ENCODE measurements at places on chromosomes 4 and X.

- no peak for DNase-seq
Observed at GRCh38 chrX:14864631-14865030, 8.2 kb downstream of the FANCB start.

GRCh38 chr4:46124773-46125413, 1.0 kb upstream of the GABRG1 start:
- no peak for DNase-seq

DNA sequence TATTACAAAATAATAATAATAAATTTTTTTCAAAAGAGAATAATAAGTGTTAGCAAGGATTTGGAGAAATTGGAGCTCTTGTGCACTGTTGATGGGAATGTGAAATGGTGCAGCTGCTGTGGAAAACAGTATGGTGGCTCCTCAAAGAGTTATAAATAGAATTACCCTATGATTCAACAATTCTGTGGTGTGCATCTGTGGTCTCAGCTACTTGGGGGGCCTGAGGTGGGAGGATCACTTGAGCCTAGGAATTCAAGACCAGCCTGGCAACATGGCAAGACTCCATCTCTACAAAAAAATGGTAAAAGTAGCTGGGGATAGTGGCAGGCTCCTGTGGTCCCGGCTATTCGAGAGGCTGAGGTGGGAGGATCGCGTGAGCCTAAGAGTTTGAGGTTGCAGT, 19.6 kb downstream of the MND1 start:
- no peak for DNase-seq

GRCh38 chr4:69493515-69493914, 2.2 kb downstream of the UGT2B4 start:
- no peak for DNase-seq

DNA sequence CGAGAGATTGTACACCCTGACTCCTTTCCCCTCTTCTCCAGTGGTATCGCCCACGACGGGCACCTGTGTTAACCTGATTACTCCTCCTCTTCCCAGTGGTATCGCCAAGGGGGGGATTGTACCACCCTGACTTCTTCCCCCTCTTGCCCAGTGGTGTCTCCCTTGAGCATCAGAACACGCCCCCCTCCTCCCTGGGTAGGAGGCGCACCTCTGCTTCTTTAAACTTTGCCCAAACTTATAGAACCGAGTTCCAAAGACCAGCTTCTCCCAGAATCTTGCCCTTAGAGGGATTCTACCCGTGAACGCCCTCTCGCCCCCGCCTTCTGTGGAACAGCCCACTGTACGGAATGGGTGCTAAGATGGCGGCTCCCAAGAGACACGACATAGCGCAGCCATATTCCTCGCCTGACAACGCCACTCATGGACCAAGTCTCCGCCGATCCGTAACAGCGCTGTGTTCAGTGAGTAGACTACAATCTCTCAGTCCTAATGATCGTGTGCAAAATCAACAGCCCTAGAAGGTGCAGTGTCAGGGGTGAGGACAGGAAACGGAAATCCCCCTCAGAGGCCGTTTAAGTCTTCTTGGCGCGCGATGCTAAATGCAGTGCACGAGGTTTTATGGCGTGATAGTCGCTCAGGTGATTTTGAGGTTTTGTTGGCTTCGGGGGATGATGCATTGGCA, 4.2 kb upstream of the ZNF157 start:
- DNase-seq: peak; percentile 40
